Naive B cell (primary cell): ENCODE measurements at places on chromosomes 3 and 15.

DNA sequence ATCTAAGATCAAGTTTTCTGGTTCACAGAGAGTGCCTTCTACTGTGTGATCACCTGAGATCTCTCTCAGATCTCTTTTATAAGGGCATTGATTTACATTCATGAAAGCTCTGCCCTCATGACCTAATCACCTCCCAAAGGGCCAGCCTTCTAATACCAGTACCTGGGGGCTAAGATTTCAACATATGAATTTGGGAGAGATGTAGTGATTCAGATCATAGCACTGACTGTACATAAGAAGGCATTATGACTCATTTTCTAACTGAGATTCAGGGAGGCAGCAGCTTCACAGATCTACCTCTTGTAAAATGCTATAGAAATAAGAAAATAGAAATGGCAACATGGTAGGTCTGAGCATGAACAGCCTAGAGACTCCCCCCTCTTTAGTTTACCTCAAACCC is 39.6 kb downstream of the VGLL3 start:
- DNase-seq: no peak

DNA sequence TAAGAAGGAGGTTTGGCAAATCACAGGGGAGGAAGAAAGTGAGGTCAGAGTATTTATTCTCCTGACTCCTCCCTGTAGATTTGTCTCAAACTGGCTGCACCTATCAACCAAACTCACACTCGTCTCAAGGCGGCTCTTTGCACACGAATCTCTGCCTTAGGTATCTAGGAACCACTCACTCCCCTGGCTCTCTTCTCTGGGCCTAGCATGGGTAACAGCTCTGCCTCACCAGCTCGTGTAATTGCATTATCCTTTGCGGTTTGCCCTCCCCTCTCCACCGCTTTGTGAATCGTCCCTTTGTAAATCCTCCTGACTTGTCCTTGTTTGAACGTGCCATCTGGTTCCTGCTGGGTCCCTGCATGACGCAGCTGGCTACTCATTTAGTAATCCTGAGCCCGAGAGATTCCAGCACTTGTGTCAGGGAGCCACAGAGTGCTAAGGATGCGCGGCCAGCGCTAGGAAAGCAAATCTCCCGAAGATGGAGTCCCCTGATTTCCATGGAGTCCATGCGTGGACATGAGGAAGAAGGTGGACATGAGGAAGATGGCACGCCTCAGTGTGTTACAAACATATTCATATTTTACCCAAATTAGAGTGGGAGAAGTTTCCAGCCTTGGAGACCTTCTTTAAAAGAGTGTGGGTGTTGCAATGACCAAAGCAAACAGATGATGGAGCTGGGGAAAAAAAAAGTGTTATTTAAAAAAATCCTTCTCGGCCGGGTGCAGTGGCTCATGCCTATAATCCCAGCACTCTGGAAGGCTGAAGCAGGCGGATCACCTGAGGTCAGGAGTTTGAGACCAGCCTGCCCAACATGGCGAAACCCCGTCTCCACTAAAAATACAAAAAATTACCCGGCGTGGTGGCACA is 26.7 kb downstream of the NRROS start:
- DNase-seq: no peak

- no peak for DNase-seq
Observed at GRCh38 chr15:69060744-69061143, 46.2 kb downstream of the NOX5 start.

GRCh38 chr15:30953731-30954378 is 37.6 kb downstream of the MTMR10 start:
- DNase-seq: no peak

GRCh38 chr3:100975714-100976113 is 17.5 kb downstream of the ABI3BP start:
- no peak for DNase-seq

GRCh38 chr3:72175296-72175858 is 390.4 kb upstream of the PROK2 start:
- no peak for DNase-seq

- no peak for DNase-seq
Observed at GRCh38 chr3:127053979-127054378, 71.1 kb downstream of the PLXNA1 start.
